ENCODE measurements at places on chromosomes 11 and 22.

DNA sequence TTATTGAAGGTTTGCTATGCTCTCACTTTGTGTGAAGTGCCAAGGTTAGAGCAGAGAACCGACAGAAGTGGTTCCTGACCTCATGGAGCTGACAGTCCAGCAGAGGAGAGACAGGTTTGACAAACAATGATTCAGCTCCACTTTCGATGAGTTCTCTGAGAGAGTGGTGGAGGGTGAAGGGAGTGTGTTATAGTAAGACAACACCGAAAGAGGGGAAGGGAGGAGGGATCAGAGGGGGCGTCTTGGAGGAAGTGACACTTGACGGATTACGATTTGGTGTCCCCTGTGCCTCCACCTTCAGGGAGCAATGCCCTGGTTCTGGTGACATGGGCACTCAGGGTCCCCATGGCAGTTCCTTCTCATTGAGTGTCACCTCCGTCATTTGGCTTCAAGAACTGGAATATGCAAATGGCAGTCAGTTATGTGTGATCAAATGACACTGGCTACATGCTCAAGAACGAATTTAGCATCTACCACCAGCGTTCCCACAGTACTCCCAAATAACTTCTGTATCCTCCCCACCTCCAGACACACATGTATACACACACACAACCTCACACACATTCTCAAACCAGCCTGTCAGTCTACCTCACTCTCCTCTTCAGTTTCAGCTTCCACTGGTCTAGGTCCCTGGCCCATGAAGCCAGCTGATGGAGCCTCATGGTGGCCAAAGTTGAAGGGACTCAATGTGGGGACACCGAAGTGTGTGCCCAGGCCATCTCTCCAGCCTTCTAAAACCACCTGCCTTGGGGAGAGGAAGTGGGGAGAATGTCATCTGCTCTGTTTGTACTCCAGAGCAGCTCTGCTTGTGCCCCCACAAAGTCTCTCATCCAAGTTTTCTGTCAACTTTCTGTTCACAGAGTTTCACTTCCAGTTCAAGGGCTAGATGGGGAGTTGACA, 31.4 kb upstream of the NUP160 start:
- DNase-seq = no peak

- no peak for DNase-seq
These were observed 18.6 kb upstream of the TMA7B start for GRCh38 chr22:39941601-39942000.

GRCh38 chr22:19057999-19058491, 64.2 kb downstream of the DGCR2 start:
- DNase-seq = no peak

DNA sequence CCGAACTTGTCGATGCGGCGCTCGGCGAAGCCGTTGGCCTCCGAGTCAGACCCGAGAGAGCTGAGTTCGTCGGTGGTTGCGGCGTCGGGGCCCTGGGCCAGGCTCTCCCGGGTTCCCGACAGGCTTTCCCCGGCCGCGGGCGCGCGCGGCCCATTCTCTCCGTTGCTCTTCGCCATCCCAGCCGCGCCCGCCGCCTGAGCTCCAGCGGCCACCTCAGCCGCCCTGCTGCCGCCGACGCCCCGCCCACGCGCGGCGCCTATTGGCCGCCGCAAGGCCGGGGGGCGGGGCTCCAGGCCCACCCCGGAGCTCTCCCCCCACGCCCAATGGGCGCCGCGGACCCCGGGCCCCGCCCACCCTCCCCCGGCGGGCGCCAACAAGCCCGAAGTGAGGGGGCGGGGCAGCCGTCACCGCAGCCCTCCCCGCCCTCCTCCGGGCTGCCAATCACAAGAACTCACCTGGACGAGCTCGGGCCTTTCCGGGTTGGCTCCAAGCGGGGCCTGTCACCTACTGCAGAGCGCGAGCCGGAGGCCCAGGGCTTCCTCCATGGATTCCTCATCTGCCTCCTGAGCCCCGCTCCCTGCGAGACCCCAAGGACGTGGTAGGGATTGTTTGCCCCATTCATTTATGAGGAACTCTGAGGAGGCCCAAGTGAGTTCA, at the start of gene TBC1D10A:
Gene TBC1D10A (minus strand): TSS at position 236 of the 657 bp plus-strand sequence. CDS start 60 bp downstream, at position 176.
- DNase-seq = peak; percentile 80

DNA sequence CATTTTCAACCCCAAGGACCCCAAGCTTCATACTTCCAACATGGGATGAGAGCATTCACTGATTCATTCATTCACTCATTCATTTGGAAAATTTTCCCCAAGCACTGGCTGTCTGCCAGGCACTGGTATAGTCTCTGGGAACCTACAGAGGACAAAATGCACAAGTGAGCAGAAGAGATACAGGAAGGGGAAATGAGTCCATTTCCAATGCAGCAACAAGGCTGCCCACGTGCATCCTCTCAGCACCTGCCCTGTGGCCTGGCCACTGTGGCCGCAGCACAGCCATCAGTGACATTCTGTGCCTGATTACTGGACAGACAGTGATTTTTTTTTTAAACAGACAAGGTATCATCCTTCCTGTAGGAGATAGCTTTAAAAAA, 96.0 kb upstream of the PITPNB start:
- DNase-seq = no peak

DNA sequence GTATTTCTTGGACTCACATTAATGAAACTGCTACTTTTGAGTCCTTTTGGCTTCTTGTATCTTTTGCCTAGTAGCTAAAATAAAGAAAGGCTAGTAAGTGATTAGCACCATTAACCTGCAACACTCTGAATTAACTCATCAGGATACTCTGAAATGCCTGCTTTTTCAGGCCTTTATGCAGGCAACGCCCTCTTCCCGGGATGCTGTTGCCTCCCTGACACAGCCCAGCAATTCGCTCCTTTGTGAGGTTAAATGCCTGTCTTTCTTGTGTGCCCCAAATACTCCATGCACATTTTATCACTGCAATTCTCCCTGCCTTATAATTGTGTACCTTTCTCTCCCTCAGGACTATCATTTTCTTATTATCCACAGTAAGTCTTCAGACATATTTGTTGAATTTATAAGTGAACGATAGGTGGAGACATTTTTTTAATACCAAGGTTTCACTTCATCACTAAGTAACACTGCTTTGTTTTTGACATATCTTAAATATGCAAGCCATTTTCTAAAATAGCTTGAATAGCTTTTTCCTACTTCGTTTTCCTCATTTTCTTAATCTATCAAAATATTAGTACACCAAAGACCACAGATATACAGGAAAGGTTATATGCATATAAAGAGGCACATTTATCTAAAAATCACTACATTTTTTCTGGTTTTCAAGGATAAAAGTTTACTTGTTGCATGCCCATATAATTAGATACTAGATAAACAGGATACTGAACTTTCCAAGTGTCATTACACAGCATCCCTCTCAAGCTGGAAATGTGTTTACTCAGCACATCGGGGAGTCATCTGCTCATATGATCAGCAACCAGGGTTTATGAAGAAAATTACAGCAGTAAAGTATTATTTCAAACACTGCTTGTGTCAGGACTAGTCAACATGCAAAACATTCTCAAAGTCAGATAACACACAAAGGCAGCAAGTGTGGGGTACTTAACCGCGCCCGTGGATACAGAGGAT, 48.5 kb upstream of the DDI1 start:
- no peak for DNase-seq

- no peak for DNase-seq
These were observed at the start of gene TTLL12 for GRCh38 chr22:43186272-43187170. Gene TTLL12 (minus strand): TSS chr22:43187134. CDS start chr22:43187069, 65 bp downstream.

DNA sequence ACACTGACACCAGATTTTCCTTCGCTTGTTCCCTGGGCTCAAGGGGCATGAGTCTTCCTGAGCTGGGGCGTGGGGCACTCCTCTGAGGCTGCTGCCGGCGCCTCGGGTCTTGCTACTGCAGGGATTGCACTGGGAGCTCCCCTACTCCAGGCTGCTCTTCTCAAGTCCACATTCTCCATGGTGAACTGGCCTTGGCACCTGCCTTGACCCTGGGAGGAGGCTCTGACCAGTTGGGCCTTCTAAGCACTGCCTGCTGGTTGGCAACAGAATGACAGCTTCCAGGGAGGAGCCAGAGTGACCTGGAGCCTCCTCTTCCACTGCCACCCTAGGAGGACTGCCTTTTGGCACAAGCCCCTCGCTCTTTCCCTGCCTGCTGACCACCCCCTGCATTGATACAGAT, 9.5 kb downstream of the FREY1 start:
- no peak for DNase-seq

- DNase-seq = no peak
These were observed 885 bp downstream of the TRMU start for GRCh38 chr22:46336119-46337078.

DNA sequence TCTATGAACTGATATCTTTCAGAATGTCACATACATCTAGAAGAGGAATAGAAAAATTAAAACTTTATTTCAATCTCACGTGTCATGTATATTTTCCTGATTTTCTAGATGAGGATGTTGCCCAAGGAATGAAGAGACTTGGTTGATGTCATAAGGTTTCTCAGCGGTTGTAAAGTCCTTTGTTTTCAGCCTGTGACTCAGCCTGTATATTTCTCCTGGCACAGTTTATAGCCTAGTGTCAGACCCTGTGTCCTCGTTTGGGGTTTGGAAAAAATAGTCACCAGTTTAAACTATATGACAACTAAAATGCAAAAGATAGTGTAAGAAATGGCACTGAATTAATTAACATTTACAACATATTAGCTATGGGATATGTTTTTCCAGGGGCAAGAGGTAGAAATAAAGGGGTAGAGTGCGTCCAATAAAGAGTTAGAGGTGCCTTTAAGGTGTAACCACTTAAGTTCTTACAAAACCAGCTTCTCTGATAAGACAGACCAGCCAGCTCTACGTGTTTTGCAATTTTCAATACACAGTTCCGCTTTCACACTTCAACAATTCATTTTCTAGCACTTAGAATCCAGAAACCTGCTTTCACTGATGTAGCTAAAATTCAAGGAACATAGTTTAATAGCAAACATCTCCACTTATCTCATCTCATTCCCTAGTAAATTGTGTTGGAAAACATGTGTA, 1432.6 kb upstream of the TENM4 start:
- DNase-seq = peak; percentile 6

- DNase-seq = no peak
These were observed 30.4 kb downstream of the NEAT1 start for GRCh38 chr11:65452806-65453490.

- no peak for DNase-seq
These were observed 41.6 kb downstream of the CHRDL2 start for GRCh38 chr11:74689666-74690065.

DNA sequence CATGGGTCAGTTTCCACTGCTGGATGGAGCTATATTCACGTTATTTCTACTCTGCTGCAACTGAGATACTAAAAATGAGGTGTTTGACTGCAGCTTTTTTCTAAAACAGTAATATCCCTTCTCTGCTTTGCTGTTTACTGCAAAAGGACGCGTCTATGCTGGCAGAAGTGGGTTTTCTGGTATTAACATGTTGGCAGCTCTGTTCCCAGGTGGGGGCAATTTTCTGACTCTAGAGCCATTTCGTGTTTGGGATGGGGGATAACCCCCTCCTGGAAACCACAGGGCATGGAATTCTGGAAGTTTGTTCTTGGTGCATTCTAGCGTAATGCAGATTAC, 4.9 kb downstream of the GRK2 start:
- no peak for DNase-seq

DNA sequence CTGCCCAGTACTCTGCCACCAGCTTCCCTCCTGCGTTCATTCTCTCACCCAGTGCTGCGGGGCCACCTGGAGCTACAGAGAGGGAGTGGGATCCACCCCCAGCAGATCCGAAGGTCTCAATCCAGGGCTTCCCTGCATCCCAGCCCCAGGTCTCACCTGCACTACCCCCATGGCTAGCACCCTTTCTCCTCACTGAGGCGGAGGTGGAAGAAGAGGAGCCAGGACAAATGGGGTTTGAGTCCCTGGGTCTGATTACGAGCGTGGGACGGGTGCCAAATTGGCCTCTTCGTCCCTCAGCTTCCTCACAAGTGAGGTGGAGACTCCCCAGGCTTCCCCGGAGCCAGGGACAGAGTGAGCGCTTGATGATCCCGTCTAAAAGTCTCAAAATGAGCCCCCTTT, 64.2 kb downstream of the NFAM1 start:
- no peak for DNase-seq

- no peak for DNase-seq
These were observed 34.9 kb upstream of the RRAS2 start for GRCh38 chr11:14393889-14394288.

GRCh38 chr11:6705905-6706535, 22.9 kb upstream of the MRPL17 start:
- DNase-seq = no peak

GRCh38 chr22:47780281-47780875, 1017.9 kb downstream of the TBC1D22A start:
- no peak for DNase-seq

- DNase-seq = no peak
These were observed 97.7 kb downstream of the TP53I11 start for GRCh38 chr11:44852952-44853351.

DNA sequence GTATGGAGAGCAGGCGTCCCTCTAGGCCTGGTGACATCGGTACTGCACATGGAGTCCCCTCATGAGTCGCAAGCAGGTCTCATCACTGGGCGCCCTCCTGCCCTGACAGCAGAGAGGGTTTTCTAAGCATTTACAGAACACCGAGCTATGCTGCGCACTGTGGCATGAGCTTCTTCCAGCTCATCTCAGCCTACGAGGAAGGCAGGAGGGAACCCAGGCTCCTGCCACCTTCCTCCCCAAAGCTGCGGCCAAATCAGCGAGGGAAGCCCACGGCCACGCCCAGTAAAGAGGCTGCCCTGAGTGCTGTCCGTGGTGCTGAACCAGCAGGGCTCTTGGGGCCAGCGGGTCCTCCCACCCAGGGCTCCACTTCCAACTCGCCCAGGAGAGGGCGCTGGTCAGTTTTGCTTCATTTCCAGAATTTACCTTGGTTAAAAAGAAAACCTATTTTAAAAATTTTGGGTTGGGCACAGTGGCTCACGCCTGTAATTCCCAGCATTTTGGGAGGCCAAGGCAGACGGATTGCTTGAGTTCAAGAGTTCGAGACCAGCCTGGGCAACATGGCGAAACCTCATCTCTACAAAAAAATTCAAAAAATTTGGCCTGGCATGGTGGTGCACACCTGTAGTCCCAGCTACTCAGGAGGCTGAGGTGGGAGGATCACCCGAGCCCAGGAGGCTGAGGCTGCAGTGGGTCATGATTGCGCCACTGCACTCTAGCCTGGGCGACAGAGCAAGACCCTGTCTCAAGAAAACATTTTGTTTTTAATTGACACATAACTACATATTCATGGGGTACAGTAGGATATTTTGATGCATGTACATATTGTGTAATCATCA, 34.2 kb downstream of the PHF21B start:
- DNase-seq = peak; percentile 56

DNA sequence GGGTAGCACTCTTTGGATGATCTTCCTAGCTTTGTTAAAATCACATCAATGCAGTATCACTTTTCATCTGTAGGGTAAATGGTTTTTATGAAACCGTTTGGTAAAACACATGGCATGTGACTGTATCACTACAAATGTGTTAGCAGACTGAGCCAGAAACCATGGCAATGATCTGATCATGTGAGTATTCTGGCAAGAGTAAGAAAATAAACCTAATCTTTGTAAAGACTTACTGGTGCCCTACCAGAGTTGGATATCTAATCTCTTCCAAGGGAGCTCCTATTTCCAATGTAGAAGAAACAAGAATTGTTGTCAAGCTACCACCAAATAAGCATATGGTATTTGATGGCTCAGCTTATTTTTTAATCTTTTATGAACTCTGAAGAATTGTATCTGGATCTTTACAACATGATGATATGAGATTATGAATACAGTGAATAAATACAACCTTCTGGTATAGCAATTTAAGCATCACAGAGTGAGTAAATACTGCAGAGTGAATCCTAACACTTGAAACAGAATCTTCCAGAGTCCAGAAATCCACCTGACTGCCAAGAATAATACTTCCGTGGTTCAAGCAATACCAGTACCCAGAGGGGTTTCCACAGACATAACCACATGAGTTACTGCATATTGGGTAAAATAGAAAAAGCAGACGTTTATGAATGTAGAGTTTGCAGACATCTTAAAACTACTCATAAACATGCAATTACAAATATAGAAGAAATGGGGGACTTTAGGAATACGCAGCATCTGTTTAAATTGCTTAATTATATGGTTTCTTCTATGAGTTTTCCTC, 238.8 kb downstream of the TTC28 start:
- no peak for DNase-seq

Data from LNCaP clone FGC (cell line).